ENCODE measurements at places on chromosomes 4 and X.

DNA sequence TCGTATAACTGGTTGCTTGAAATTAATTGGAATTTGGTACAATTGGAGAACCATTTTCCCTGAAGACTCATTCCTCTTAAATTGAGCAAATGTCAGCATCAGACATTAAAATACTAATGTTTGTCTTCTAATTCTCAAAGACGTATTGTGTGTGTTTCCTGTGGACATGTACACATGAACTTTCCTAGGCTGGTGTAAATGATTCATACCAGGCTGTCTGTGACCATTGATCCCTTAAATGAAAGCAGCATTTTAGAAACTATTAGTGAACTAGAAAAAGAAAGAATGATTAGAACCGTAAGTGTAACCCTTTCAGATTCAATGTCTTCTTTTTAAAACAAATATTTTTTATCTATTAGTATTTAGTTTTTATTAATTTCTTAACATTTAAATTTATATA, 332.9 kb downstream of the PPP3CA start:
- no peak for DNase-seq

DNA sequence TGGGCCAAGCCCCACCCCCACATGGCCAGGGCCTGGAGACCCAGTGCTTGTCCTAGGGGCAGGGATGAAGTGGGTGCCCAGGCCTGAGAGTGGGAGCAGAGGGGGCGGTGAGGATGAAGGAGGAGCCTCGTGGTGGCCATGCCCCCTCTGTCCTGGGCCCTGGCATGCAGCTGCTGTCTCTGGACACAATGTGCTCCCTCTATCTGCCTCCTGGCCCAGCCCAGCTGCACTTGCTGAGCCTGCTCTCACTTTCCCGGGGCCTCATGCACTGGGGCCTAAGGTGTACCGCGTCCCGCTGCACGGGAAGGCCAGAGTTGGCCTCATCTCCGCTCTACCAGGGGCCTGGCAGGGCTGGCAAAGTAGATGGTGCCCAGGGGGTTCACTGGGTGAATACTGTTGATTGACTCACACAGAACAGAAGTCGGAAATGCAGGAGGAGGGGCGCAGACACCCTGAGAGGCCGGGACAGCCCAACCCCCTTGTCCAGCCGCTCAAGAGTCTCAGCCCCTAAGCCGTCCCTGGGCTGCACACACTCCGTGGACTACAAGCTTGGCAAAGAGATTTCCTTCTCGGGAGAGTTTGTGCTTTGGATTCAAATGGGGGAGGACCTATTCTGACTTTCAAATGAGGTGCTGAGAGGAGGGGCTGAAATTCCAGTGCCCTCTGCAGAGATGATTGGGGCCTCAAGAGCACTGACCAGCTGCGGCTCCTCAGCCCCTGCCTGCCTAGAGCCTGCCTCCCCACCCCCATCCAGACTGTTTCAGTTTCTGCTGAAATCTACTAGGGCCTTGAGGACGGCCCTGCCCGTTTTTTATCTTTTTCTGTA, 112.4 kb downstream of the PSAPL1 start:
- DNase-seq, result no peak

DNA sequence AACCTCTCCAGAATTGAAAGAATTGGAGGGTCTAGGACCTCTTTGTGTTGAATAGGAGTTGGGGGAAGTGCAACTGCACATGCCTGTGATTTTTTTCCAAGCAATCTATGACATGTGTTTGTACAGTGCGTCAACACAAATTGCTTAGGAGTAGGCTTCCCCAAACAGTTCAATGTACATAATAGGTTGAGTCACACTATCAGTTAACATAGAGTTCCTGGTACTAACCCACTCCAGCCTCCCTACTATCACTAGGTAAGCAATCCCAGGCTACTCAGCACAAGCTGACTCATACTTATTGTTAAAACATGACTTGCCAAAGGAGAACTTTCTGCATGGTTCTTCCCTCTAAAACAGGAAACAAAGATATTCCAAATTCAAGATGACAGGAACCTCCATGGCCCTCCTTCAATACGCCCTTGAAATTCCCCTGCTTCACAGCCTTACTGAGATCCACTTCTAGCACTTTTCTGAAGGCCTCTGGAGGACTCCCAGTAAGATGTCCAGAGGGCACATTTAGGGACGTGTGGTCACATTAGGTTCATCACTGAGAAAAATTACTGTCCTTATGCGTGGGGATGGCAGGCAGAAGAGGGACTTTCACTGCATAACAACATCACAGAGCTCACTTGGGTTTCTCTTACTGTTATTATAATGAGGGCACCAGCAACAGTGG, 8.4 kb upstream of the VSIG1 start:
- DNase-seq, result no peak

GRCh38 chr4:97432551-97432950, 710.7 kb downstream of the STPG2 start:
- DNase-seq, result no peak

DNA sequence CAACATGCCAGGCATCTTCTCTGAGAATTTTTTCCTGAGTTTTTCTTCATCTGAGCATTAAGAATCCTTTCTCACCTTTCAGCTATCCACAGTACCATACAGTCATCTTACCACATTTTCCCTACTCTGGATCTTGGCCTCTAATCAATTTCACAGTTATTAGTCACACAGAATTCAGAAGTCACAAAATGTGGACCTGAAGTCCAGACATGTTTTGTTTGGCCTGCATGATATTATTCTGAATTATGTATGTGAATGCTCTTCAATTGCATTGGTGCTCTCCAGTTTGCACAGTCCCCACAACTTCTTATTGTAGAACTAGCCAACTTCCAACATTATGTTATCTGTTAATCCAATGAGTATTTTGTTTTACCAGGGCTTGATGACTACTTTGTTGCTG, 102.3 kb upstream of the GRIA3 start:
- DNase-seq, result no peak

GRCh38 chr4:83809581-83809980, 273.7 kb downstream of the GPAT3 start:
- DNase-seq, result no peak

- no peak for DNase-seq
Measured at GRCh38 chr4:163344147-163345125, 744 bp downstream of the NPY5R start.

DNA sequence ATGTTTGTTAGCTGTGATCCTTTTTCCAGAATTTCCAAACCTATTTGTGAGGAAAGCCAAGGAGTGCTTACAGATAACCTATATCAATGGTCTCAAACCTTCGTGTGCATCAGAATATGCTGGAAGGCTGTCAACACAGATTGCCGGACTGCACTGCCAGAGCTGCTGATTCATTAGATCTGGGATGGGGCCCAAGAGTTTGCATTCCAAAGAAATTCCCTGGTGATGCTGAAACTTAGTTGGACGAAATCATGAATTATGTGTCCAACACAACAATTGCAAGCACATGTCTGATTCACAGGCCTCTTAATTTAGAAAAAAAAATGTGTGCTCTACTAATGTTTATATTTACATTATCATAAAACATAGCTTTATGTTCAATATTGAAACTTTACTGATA, 544.0 kb upstream of the AMOT start:
- DNase-seq, result no peak

GRCh38 chrX:53188763-53189162, 36.2 kb downstream of the KDM5C start:
- no peak for DNase-seq
